ENCODE measurements at places on chromosomes 7 and 10.

GRCh38 chr7:82156168-82156567 is 287.4 kb downstream of the CACNA2D1 start:
- no peak for DNase-seq

- DNase-seq = no peak
Measured at GRCh38 chr7:147894271-147894670, 696.3 kb upstream of the C7orf33 start.

DNA sequence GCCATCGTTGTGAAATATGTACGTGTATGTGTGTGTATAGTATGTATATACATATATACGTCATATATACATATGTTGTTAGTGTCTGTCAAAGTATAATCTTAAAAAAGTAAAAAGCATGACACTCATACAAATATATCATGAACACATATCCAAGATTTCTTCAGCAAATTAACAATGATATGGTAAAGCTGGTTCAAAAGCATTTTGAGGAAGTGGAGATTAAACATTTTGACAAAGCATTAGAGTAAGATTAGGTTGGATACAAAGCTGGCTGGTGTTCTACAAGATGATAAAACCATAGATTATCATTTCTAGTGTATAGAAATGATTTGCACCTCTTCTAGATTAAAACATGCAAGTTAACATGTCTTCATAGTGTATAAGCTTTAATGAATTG is 771 bp upstream of the NUDCD3 start:
- DNase-seq = no peak

DNA sequence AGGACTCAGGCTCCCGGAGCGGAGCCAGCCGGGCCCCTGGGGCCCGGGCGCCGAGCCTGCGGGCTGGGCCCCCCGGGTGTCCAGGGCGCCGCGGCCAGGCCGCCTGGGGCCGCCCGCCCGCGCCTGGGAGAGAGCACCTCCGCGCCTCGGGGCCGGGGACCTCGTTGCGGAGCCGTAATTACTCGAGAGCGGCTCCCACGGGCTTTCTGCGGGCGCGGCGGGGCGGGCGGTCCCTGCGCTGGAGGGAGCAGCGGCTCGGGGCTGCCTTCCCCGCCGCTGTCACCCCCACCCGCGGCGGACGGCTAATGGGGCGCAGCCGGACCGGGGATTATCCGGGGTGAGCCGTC is 1.5 kb downstream of the GNB2 start:
- DNase-seq = no peak

DNA sequence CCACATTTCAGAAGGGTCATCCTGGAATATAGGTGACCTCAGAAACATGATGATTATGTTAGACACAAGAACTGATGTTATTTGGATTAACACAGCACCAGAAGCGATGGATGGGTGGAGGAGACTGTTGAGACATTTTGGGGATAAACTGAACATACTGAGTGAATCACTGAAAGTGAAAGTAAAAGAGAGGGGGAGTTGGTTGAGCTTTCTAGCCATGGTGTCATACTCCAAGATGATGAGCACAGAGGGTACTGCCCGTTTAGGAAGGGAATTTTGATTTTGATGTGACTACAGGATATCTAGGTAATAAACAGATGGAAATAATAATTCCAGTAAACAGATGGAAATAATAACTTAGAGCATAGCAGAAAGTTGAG is 248.0 kb upstream of the NPY start:
- no peak for DNase-seq

DNA sequence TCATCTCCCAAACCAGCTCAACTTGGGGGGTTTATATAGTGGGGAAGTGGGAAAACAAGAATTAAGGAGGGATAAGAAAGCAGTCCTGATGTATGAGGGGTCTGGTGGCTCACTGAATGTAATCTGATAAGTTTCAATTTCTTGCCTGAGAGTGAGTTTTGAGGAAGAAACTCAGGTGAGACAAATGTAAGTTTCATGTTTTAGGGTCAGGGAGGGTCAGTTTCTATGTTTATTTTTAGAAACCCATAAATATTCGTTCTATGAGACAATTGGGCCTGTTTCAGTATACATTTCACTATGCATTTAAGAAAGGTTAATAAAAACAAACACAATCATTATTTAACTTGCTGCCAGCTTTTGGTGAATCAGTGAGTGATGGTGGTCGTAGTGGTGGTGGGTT is 128.0 kb upstream of the MBL2 start:
- DNase-seq = no peak

- no peak for DNase-seq
Measured at GRCh38 chr10:25492680-25493079, 317.9 kb downstream of the GPR158 start.

GRCh38 chr7:38819463-38819862 is 89.5 kb downstream of the VPS41 start:
- DNase-seq = no peak

DNA sequence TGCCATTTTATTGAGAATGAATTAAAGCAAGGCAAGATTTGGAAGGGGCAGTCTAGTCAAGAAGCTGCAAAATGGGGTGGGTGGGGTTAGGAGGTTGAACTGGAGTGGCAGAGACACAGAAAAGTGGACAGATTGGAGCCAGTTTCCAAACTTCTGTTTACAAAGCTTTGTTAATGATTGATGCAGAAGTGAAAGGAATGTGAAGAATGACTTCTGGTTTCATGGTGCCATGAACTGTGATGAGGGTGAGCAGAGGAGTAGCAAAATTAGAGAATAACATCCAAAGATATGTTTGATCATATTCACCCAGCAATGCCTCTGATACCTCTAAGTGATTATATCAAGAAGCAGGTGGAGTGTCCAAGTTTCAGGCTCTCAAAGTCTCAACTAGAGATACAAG is 1118.0 kb upstream of the C7orf33 start:
- DNase-seq = no peak

DNA sequence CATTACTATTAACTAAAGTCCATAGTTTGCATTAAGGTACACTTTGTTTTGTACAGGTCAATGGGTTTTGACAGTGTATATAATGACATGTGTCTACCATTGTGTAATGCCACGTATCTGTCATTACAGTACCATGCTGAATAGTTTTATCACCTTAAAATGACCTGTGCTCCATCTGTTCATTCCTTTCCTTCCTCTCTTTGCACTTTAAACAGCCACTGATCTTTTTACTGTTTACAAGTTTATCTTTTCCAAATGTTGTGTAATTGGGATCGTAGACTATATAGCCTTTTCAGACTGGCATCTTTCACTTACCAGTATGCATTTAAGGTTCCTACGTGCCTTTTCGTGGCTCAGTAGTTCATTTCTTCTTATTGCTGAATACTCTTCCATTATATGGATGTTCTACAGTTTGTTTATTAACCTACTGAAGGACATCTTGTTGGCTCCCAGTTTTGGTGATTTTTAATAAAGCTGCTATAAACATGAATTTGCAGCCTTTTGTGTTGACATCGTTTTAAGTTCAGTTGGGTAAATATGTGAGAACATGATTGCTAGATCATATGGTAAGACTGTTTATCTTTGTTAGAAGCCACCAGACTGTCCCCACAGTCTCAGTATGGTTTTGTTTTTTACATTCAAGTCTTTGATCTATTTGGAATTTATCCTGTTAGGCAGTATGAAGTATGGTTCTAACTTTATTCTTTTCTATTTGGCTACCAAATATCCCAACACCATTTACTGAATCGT is 24.7 kb downstream of the STAM start:
- DNase-seq = no peak

- DNase-seq = no peak
Measured at GRCh38 chr7:142440906-142441411, 183.1 kb upstream of the PRSS58 start.

DNA sequence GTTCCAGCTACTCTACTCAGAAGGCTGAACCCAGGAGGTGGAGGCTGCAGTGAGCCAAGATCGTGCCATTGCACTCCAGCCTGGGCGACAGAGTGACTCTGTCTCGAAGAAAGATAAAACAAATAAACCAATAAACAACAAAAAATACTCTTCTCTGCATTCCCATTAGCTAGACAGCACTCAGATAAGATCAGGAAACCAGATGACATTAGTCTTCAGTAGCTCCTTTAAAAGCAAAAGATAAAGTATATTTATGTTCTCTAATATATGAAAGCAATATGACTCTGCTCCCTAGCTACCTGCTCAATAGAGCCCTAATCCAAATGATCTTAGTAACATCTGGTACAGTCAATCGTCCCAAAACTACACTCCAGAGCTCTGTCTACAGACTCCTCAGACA is 212.9 kb downstream of the ELMO1 start:
- no peak for DNase-seq

DNA sequence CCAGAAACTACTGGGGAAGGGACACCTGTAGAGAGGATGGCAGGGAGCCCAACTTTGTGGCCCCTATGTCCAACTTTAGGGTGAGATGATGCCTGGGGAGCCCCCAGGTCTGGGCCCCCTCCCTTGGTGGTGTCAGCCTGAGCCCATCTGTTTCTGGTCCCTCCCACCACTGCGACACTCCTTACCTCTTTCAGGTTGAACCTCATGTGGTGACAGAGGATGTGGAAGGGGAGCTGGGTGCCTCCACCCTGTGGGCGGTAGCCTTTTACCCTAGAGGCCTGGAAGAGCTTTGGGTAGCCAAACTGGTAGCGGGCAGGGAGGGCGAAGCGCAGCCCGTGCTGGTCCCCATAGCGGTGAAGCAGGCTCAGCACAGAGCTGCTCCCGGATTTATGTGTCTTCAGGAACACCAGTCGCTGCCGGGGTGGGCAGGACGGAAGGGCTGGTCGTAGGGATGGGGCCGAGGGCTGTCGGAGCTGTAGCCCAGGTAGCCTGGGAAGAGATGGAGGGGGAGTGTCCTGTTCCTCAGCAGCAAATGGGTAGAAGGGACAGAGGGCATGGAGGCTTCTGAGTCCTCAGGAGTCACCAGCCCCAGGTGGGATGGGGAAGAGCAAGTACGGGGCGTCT is 2.0 kb downstream of the GAL3ST4 start:
- DNase-seq = no peak

- no peak for DNase-seq
Measured at GRCh38 chr7:131013716-131014115, 279.7 kb upstream of the KLF14 start.

- no peak for DNase-seq
Measured at GRCh38 chr7:51299391-51300133, 17.0 kb downstream of the COBL start.

- DNase-seq = peak; percentile 26
Measured at GRCh38 chr10:89332123-89332633, 4.4 kb downstream of the IFIT3 start.

GRCh38 chr7:123727071-123727837 is 21.5 kb downstream of the WASL start:
- DNase-seq = no peak

DNA sequence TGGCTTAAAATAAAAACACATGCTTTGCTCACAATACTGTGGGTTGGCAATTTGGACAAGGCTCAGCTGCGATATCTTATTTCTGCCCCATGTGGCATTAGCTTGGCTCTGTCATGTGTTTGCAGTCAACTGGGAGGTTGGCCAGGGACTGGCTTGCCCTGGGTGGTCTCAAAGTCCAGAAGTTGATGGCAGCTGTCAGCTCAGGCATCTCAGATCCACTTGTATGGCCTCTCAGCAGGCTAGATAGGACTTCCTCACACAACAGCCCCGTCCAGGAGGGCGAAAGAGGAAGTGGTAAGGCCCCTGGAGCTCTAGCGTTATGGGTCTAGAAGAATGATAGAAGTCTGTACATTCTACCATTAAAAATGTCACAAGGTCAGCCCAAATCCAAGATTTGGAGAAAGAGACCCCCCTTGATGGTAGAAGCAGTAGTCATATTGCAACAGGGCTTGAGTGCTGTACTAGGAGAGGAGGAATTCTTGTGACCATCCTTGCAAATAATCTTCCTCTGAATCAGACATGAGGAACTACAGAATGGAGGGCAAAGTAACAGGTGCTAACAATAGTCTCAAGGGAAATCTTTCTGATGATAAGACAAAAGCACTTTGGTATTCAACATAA is 166.2 kb downstream of the FAM107B start:
- no peak for DNase-seq

- DNase-seq = no peak
Measured at GRCh38 chr7:94374721-94375566, 19.8 kb upstream of the COL1A2 start.

- no peak for DNase-seq
Measured at GRCh38 chr7:154579711-154580110, 423.2 kb downstream of the PAXIP1 start.

- no peak for DNase-seq
Measured at GRCh38 chr7:130432886-130433285, 7.9 kb downstream of the CEP41 start.

GRCh38 chr7:155590215-155591018 is 44.1 kb upstream of the CNPY1 start:
- DNase-seq = no peak

GRCh38 chr7:120741371-120742042 is 116.4 kb downstream of the TSPAN12 start:
- no peak for DNase-seq
